Thymus (tissue), 14 donors: ENCODE measurements at places on chromosomes 16 and 17. TPM values are rescaled to one million over a fixed set of nuclear protein-coding genes. Genes with fewer than 3 reads are reported as not detected.

DNA sequence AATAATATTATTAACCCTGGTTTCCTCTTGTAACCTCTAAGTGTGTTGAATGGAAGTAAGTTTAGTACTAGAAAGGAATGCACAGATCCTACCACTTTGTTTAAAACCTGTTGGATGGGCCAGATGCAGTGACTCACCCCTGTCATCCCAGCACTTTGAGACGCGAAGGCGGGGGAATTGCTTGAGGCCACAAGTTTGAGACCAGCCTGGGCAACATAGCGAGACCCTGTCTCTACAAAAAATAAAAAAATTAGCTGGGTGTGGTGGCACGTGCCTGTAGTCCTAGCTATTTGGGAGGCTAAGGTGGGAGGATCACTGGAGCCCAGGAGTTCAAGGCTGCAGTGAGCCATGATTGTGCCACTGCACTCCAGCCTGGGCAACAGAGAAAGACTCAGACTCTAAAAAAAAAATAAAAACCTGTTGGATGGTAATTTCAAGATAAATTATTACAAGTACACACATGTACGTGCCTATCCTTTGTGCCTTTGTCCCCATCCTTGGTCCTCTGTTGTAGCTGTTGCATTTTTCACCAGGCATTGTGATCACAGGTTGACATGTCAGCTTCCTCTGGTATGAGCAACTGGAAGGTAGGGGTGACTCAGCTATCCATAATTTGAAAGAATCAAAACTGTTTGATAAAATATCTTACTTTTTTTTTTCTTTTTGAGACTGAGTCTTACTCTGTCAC lies 30.7 kb upstream of the METTL9 start:
- H3K27me3 ChIP-seq = no peaks in the 10 kb centered on the region
- no peaks in the 10 kb centered on the region for H3K4me1 ChIP-seq
- H3K27ac ChIP-seq = no peak overlapping the region
- H3K4me3 ChIP-seq = no peak overlapping the region
- no peak for DNase-seq
- no peaks in the 10 kb centered on the region for H3K36me3 ChIP-seq

DNA sequence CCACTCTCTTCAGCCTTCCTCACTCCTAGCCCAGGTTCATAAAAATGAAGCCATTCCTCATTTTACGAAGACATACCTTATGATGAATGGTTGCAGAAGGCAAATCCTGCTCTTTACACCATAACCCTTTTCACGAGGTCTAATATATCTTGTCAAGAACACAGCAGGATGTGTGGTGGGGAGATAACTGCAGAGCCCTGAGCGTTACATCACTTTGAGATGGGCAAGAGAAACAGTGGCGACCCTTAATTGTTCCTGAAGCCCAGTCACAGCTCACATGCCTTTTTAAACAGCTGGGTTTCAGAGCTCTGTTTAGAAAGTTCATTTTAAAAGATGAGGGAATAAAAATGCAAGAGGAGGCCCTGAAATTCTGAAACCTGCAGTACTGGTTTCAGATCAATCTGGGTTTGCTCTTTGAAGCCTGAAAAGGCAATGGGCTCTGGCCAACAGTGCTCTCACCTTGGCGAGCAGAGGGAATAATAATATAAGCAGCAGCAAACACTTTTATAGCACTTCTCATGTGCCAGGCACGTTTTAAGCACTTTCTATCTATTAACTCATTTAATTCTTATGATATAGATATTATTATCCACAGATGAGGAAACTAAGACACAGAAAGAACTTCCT lies 2.9 kb downstream of the FAM117A start:
- H3K27ac ChIP-seq = no peak overlapping the region
- H3K4me3 ChIP-seq = no peak overlapping the region
- no peak for DNase-seq
- peaks cover 6% of the 10 kb centered on the region for H3K36me3 ChIP-seq

GRCh38 chr16:27202923-27203506 lies 311 bp upstream of the KDM8 start:
- H3K27me3 ChIP-seq = no peaks in the 10 kb centered on the region
- peak overlapping the region; percentile 90 for H3K4me3 ChIP-seq
- peaks cover 31% of the 10 kb centered on the region for H3K4me1 ChIP-seq
- H3K27ac ChIP-seq = peak overlapping the region; percentile 100
- H3K36me3 ChIP-seq = no peaks in the 10 kb centered on the region

GRCh38 chr17:50209472-50210239 lies 8.2 kb upstream of the COL1A1 start:
- H3K4me3 ChIP-seq = no peak overlapping the region
- DNase-seq = no peak
- peaks cover 65% of the 10 kb centered on the region for H3K27me3 ChIP-seq
- H3K36me3 ChIP-seq = no peaks in the 10 kb centered on the region
- H3K27ac ChIP-seq = no peak overlapping the region

TBC1D3G gene
- 0.94 TPM for polyA plus RNA-seq

ITPRIPL2 gene
- polyA plus RNA-seq = 5.3 TPM

GRCh38 chr17:33982909-33983308 lies 272.2 kb upstream of the CCL2 start:
- H3K36me3 ChIP-seq = no peaks in the 10 kb centered on the region
- DNase-seq = no peak
- no peak overlapping the region for H3K27ac ChIP-seq
- H3K4me1 ChIP-seq = no peaks in the 10 kb centered on the region
- H3K4me3 ChIP-seq = no peak overlapping the region

DHRS7B gene
- 22.8 TPM for polyA plus RNA-seq

DNA sequence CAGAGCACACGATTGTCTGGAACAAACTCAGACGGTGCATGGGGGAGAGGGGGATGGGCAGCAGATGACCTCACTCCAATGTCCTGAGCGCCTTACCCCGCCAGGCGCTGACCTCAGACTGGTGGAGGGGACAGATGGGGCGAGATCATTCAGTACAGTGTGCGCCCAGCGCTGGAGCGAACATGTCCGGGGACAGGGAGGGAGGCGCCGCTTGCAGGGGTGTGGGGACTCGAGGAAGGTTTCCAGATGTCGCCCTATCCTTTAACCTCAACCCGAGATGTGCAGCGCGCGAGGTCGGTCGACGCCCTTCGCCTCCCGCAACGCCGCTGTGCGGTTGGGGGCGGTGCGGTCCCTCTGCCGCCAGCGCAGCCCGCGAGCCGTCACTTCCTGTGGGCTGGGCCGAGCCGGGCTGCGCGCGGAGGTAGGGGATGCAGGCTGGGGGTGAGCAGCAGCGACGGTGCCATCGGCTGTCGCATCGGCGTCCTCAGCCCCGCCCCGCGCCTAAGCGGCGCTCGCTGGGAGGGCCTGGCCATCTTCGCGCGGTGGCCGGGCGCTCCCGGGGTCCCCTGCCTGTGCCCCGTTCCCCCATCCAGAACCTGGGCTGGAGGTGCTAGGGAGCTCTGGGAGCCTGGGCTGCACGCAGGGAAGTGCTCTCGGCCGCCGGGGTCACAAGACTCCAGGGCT lies 5.3 kb upstream of the CDR2L start:
- H3K27ac ChIP-seq = peak overlapping the region; percentile 30
- no peaks in the 10 kb centered on the region for H3K36me3 ChIP-seq
- H3K4me1 ChIP-seq = peaks cover 13% of the 10 kb centered on the region
- peaks cover 10% of the 10 kb centered on the region for H3K27me3 ChIP-seq

DNA sequence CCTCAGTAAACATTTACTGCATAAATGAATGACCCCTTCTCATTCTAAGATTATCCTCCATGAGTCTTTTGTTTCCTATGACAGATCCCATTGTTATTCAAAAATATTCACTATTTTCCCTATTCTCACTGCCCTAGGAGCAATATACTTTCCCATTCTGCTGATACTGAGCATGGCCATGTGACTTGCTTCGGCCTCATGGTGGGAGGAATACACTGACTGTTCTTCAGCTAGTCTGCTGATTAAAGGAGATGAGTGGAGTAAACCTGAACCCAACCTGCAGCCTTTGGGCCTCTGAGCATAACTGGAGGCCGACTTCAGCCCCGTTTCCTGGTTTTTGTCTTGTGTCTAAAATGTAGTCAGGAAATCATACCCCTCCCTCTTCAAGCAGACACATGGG lies 531.8 kb upstream of the SALL1 start:
- no peaks in the 10 kb centered on the region for H3K36me3 ChIP-seq
- no peaks in the 10 kb centered on the region for H3K4me1 ChIP-seq
- no peaks in the 10 kb centered on the region for H3K27me3 ChIP-seq

GRCh38 chr17:4766723-4767122 lies 5.0 kb upstream of the TM4SF5 start:
- no peaks in the 10 kb centered on the region for H3K36me3 ChIP-seq
- H3K27me3 ChIP-seq = no peaks in the 10 kb centered on the region
- no peak overlapping the region for H3K27ac ChIP-seq
- H3K4me1 ChIP-seq = no peaks in the 10 kb centered on the region
- H3K4me3 ChIP-seq = no peak overlapping the region

CAVIN1 gene
- 47.0 TPM for polyA plus RNA-seq

DNA sequence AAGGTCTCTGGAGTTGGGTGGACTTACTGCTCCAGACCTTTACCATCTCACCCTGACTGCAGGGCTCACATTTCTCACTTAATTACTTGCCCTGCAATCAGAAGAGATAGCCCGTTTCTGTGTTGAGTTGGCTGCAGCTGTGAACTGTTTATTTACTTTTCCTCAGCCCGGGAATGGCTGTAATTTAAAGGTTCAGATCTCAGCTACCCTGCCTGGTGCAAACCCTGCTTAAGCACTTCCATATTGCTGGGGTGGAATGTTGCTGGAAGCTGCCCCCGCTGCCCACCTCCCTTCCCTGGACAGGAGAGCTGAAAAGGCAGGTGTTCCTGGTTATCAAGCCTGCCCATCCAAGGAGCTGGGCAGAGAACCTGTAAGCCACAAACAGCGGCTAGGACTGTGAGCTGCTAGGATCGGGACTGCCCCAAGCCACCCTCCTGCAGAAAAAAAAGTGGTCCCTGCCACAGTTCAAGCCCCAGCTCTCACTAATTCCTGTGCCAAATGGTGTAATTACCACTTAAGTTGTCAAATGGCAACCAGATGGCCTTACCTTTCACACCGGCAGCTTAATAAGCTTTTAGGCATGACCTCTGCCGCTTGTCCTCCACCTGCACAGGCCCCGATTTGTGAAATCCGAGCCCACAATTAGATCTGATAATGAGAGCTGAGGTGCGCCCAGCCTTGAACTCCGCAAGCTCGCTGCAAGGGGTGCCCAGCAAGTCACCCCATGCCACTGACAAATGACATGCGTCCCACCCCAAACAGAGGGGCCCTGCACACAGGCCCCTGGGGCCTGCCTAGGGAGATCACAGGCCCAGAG lies 269.8 kb downstream of the C16orf95 start:
- no peak for DNase-seq
- peaks cover 4% of the 10 kb centered on the region for H3K4me1 ChIP-seq
- H3K36me3 ChIP-seq = no peaks in the 10 kb centered on the region
- H3K27ac ChIP-seq = no peak overlapping the region

DNA sequence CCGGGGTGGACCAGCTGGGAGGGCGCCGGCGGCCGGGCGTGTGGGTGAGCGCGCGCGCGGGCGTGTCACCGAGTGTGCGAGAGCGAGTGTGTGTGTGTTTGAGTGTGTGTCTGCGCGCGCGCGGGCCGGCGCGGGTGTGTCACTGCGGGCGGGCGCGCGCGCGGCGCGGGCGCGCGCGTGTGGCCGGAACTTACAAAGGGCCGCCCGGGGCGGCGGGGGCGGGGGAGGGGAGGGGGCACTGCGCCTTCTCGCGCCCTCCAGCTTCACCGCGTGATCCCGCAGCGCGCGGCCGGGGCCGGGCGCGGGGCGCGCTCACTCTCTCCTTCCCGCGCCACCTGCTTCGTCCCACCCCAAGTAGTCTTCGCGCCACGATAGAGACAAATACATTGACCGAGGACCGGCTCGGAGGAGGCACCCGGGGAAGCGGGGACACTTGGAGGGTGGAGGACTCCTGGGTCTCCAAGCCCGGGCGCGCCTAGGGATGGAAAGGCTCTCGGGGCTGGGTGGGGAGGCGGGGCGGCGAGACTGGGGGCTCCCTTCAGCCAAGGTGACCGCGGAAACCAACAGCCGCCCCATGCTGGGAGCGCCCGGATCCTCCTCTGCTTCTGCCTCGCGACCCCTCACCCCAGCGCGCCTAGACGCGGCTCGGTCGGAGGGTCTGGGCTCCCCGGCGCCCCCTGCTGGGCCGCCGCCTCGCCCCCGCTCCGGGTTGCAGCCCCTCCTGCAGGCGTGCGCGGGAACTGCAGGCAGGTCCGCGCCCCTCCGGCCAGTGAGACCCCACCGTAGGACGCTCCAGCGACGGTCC lies at the start of gene SRCIN1:
SRCIN1 (minus strand) TSS at position 112 of the 805 bp plus-strand sequence. CDS start 247 bp downstream, outside the sequence.
- H3K27ac ChIP-seq = no peak within 1 kb of the TSS
- no peak for DNase-seq
- H3K27me3 ChIP-seq = peaks cover 77% of the 10 kb centered on the region
- H3K4me1 ChIP-seq = peaks cover 13% of the 10 kb centered on the region

- H3K4me3 ChIP-seq = no peak overlapping the region
- no peaks in the 10 kb centered on the region for H3K4me1 ChIP-seq
- no peaks in the 10 kb centered on the region for H3K36me3 ChIP-seq
- H3K27ac ChIP-seq = no peak overlapping the region
- DNase-seq = no peak
- no peaks in the 10 kb centered on the region for H3K27me3 ChIP-seq
Observed at GRCh38 chr17:55668312-55668920, 54.2 kb downstream of the TMEM100 start.

TRAF4 gene
- 29.3 TPM for polyA plus RNA-seq

- no peaks in the 10 kb centered on the region for H3K36me3 ChIP-seq
- peaks cover 28% of the 10 kb centered on the region for H3K4me1 ChIP-seq
- DNase-seq = no peak
- no peaks in the 10 kb centered on the region for H3K27me3 ChIP-seq
- peak overlapping the region; percentile 6 for H3K27ac ChIP-seq
Observed at GRCh38 chr16:85470873-85471272, 142.2 kb upstream of the GSE1 start.

DNA sequence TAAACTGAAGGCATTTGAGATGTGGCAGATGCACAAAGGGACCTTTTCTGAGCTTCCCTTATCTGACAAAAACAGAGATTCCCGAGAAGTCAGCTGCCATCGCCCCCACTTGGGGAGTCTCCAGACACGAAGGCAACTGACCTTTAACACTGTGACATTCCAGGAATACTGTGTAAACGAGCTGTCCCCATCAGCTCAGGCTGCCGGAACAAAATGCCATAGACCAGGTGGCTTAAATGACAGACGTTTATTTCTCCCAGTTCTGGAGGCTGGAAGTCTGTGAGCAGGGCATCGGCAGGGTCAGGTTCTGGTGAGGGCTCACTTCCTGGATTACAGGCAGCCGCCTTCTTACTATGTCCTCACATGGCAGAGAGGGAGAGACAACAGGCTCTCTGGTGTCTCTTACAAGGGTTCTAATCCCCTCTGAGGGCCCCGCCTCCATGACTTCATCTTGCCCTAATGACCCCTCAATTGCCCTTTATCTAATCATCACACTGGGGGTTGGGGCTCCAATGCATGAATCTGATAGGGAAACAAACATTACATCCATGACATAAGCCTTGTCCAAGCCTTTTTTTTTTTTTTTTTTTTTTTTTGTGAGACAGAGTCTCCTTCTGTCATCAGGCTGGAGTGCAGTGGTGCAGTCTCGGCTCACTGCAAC lies 178.5 kb upstream of the RPL38 start:
- H3K4me1 ChIP-seq = no peaks in the 10 kb centered on the region
- no peaks in the 10 kb centered on the region for H3K27me3 ChIP-seq
- DNase-seq = no peak

GRCh38 chr16:65598621-65599020 lies 476.8 kb upstream of the CDH11 start:
- no peak overlapping the region for H3K4me3 ChIP-seq
- H3K36me3 ChIP-seq = no peaks in the 10 kb centered on the region
- H3K27ac ChIP-seq = no peak overlapping the region
- DNase-seq = no peak

VPS35L gene
- polyA plus RNA-seq = 23.7 TPM

GRCh38 chr17:52106638-52107261 lies 51.8 kb downstream of the CA10 start:
- no peak overlapping the region for H3K27ac ChIP-seq
- H3K4me3 ChIP-seq = no peak overlapping the region

ACTG1 gene
- polyA plus RNA-seq = 2,739 TPM

UTS2R gene
- 0.07 TPM for polyA plus RNA-seq

WNT9B gene
- 0.02 TPM for polyA plus RNA-seq

RASD1 gene
- polyA plus RNA-seq = 12.1 TPM

MYO15A gene
- 1.9 TPM for polyA plus RNA-seq
